ENCODE measurements at places on chromosomes 3 and 15.

GRCh38 chr15:32872621-32873283 is 154.9 kb downstream of the GREM1 start:
- no peak for DNase-seq

- DNase-seq, result no peak
Observed at GRCh38 chr15:44633603-44634002, 29.9 kb downstream of the SPG11 start.

GRCh38 chr15:94576889-94577533 is 345.6 kb downstream of the MCTP2 start:
- peak; percentile 17 for DNase-seq

- DNase-seq, result no peak
Observed at GRCh38 chr3:89116476-89116875, 9.1 kb downstream of the EPHA3 start.

GRCh38 chr15:99176757-99177156 is 71.9 kb downstream of the SYNM start:
- no peak for DNase-seq
